CD8-positive, alpha-beta T cell (primary cell): ENCODE measurements at places on chromosomes 3 and 15. TPM values are rescaled to one million over a fixed set of nuclear protein-coding genes. Genes with fewer than 3 reads are reported as not detected.

FAM3D gene
- total RNA-seq, result not detected

GUCA1C gene
- total RNA-seq, result not detected

MYEF2 gene
- total RNA-seq, result 23.2 TPM

DAZL gene
- not detected for total RNA-seq

DLL4 gene
- total RNA-seq, result 0.08 TPM

PRICKLE2 gene
- total RNA-seq, result not detected

ITGA11 gene
- total RNA-seq, result not detected

GCNT3 gene
- not detected for total RNA-seq

PLA2G4D gene
- total RNA-seq, result not detected

DUOXA2 gene
- not detected for total RNA-seq

MKRN2 gene
- 24.8 TPM for total RNA-seq

IL17RB gene
- total RNA-seq, result not detected

FMN1 gene
- 0.19 TPM for total RNA-seq
